Coronary artery (tissue), 2 donors: ENCODE measurements at places on chromosomes 5 and 9.

DNA sequence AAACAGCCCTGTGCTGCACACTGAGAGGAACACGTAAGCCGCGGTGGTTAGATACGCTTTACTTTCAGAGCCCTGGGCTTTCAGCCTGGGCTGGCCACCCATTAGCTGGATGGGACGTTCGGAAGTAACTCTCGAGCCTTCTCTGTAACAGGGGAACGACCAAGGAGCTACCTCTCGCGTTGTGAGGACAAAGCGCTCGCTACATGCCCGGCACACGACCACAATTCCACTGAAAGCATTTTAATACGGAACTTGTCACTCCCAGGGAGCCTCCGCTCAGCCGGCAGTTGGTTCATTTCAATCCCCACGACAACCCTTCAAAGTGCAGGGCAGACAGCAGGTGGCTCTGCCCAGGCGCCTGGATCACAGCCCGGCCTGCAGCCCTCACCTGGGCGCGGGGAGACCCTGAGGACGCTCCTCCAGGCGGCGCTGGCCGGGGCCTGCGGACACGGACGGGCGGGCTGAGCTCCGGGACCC, 368 bp downstream of the SURF1 start:
- DNase-seq, result no peak

- peak; percentile 76 for DNase-seq
Observed at GRCh38 chr5:60339691-60340201, 360.2 kb downstream of the DEPDC1B start.

DNA sequence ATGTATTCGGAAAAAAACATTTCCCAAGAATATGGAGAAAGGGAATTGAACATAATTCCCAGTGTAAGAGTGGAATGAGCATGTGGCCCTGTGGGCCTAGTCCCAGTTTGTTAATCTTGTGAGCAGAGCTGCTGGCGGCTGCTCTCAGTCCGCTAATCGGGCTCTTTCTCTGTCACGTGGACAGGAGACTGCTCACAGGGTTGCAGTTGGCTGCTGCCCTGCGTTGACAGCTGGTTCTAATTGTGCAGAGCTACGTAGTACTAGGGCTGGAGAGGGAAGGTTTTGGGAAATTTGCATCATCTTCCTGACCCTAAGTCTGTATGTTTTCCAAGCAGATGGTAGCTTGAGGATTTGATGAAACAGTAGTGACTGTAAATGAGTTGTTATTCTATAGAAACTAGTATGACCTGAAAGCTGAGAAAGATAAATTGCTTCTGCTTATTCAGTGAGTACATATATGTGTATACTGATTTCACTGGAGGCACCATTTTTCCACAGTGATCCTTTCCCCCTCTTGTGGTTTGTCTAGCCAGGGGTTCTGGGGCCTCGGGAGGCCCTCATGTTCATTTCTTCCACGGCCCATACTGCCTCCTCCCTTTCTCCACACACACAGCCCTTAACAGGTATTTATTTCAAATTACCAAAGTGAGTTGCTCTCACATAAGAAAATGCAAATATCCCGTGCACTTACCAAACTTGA, 100.6 kb downstream of the ANGPTL2 start:
- peak; percentile 91 for DNase-seq

DNA sequence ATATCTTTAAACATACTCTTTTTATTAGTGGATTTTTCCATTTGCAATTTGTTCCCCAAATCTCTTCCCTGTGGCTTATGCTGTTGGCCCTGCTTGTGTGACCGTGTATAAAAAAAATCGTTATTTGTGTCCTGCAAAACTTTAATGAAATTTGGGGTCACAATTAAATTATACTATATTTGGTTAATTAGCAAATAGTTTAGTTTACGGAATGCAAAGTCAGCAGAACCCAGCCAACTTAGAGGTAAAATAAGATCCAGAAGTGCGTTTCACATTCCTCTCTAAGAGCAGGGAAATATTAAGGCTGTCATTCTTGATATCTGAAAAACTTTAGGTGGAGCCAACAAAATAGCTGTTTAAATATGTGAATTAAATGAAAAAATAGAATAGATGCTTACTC, 2023.5 kb upstream of the WWC1 start:
- no peak for DNase-seq

GRCh38 chr9:74770508-74771261, 117.0 kb downstream of the TRPM6 start:
- no peak for DNase-seq
